Muscle of back (tissue), 13 donors: ENCODE measurements at places on chromosomes 7 and 10. TPM values are rescaled to one million over a fixed set of nuclear protein-coding genes. Genes with fewer than 3 reads are reported as not detected.

TLL2 gene
- 4.2 TPM for polyA plus RNA-seq

GRCh38 chr10:131909014-131909808 is 8.4 kb downstream of the PPP2R2D start:
- DNase-seq, result no peak

- DNase-seq, result no peak
These were observed 976 bp downstream of the ABCF2 start for GRCh38 chr7:151225948-151226510.

GRCh38 chr10:91350651-91351081 is 59.5 kb upstream of the HECTD2 start:
- no peak for DNase-seq
